Right atrium auricular region (tissue), 2 donors: ENCODE measurements at places on chromosomes 16 and 17. TPM values are rescaled to one million over a fixed set of nuclear protein-coding genes. Genes with fewer than 3 reads are reported as not detected.
A peak's percentile ranks its signal among the peaks of the same experiment; 100 is the strongest.

- H3K27me3 ChIP-seq = no peaks in the 10 kb centered on the region
- H3K4me3 ChIP-seq = no peak overlapping the region
- H3K36me3 ChIP-seq = no peaks in the 10 kb centered on the region
- no peak overlapping the region for H3K27ac ChIP-seq
- H3K4me1 ChIP-seq = no peaks in the 10 kb centered on the region
Measured at GRCh38 chr17:50337956-50338355, 8.0 kb upstream of the XYLT2 start.

GRCh38 chr16:87431926-87432325, 39.8 kb downstream of the MAP1LC3B start:
- H3K27ac ChIP-seq = peak overlapping the region; percentile 7
- H3K27me3 ChIP-seq = no peaks in the 10 kb centered on the region
- peaks cover 9% of the 10 kb centered on the region for H3K36me3 ChIP-seq
- peaks cover 28% of the 10 kb centered on the region for H3K4me1 ChIP-seq

DNA sequence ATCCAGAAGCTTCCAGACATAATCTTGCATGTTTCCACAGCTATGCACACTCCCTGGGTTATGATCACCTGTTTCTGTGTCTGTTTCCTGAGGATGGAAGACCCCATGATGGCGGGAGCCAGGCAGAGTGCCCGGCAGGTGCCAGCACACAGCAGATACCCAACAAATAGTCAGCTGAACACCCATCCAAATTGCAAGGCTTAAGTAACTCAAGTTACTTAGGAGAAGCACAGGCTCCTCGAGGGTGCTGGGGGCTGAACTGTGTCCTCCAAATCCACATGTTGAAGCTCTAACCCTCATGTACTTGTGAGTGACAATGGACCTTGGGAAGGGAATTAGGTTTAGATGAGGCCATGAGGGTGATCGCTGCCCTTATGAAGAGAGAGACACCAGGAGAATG, 79.5 kb upstream of the DOC2B start:
- DNase-seq = no peak
- H3K36me3 ChIP-seq = no peaks in the 10 kb centered on the region

DNA sequence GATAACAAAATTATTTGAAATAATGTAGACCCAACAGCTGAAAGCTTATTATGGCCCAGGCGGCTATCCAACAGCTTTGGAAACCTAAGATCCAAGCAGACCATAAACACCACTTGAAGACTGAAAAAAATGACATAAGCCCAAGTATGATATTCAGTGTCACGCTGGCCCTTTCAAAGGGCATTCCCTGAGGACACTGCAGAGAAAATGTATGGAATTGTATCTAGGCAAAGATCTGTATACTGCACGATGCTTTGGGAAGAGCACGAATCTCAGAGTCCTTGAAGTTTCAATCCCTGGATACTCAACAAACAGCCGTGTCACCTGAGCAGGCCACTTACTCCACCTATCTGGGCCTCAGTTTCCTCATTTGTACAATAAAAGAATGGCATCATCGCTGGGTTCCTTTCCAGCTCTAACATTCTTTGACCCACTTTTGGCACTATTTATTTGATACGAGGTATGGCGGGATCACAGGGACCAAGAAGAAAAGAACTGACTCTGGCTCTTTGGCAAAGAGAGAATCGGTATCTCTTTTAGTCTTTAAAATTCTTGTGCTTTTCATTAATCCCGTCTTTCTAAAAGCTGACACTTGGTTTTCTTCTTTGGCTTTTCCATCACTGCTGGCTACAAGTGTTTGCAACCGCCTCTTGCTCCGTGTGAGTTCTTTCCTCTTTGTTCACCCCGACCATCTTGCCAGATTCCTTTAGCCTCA, 1.2 kb downstream of the STAT5B start:
- peak overlapping the region; percentile 86 for H3K27ac ChIP-seq
- H3K4me1 ChIP-seq = no peaks in the 10 kb centered on the region
- H3K27me3 ChIP-seq = no peaks in the 10 kb centered on the region
- DNase-seq = peak; percentile 32
- H3K36me3 ChIP-seq = no peaks in the 10 kb centered on the region

DNA sequence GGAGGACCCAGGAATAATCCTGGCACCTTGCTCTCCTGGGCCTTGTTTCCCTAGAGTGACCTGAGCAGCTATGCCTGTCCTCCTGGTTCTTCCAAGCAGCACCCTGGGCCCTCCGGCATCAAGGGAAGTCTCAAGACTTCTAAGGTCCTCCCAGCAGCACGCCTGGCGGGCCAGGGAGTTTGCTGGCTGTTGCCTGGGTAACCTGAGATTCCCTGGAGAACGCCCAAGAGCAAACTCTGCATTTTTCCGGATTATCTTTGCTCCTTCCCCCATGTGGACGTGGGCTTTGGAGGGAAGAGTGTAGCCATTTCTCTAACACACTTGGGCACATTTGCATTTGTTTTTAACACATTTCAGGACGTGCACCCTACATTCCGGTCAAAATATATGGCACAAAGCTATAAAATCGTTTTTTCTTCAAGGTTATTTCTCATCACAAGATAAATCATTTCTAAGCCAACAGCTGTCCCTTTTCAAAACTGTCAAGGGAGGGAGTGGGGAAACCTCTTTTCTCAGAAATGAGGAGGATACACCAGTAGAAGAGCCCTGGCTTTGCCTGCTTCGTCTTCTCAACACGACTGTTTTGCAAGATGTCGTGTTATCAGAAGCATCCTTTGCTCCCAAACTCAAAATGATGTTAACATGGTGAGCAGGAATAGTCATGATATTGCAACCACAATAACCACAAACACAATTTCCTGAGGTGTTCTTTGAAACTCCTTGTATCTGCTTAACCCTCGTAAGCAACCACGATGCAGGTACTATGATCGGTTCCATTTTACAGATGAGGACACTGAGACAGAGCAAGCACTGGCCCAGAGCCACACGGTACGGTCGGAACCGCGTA, 116.5 kb downstream of the ADCY9 start:
- H3K4me3 ChIP-seq = no peak overlapping the region
- H3K36me3 ChIP-seq = no peaks in the 10 kb centered on the region
- no peak overlapping the region for H3K27ac ChIP-seq
- no peak for DNase-seq
- H3K4me1 ChIP-seq = peaks cover 18% of the 10 kb centered on the region

GRCh38 chr16:11066261-11066870, 122.0 kb downstream of the CLEC16A start:
- H3K27ac ChIP-seq = no peak overlapping the region
- H3K4me1 ChIP-seq = no peaks in the 10 kb centered on the region
- no peak overlapping the region for H3K4me3 ChIP-seq
- DNase-seq = no peak

DNA sequence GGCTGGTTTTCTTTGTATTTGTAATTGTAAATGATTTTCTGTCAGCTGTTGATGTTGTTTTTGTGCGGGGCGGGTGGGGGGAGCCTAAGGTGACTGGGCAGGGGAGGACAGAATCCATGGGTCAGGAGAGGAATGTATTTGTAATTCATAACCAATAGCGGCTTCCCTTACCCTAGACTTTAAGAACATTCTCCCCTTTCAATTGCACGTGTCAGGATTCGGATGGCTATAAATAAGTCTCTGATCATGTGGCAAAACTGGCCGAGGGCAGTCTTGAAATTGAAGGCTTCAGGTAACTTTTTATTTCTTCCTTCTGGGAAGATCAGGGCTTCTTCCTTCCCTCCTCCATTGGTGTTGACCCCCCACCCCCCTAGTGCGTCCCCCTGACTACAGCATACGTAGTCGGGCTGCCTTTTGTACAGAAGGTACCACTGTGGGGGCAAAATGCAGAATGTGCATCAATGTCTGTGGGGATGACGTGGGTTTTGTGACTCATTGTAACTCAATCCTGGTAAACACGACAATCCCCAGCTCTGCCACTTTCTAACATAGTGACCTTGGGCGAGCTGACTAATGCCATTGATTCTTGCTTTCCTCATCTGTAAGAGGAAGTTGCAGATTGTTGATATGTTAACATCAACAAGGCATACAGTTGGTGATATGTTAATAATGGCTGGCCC, 16.2 kb downstream of the MARCHF10 start:
- DNase-seq = no peak
- no peak overlapping the region for H3K27ac ChIP-seq
- H3K27me3 ChIP-seq = no peaks in the 10 kb centered on the region

DNA sequence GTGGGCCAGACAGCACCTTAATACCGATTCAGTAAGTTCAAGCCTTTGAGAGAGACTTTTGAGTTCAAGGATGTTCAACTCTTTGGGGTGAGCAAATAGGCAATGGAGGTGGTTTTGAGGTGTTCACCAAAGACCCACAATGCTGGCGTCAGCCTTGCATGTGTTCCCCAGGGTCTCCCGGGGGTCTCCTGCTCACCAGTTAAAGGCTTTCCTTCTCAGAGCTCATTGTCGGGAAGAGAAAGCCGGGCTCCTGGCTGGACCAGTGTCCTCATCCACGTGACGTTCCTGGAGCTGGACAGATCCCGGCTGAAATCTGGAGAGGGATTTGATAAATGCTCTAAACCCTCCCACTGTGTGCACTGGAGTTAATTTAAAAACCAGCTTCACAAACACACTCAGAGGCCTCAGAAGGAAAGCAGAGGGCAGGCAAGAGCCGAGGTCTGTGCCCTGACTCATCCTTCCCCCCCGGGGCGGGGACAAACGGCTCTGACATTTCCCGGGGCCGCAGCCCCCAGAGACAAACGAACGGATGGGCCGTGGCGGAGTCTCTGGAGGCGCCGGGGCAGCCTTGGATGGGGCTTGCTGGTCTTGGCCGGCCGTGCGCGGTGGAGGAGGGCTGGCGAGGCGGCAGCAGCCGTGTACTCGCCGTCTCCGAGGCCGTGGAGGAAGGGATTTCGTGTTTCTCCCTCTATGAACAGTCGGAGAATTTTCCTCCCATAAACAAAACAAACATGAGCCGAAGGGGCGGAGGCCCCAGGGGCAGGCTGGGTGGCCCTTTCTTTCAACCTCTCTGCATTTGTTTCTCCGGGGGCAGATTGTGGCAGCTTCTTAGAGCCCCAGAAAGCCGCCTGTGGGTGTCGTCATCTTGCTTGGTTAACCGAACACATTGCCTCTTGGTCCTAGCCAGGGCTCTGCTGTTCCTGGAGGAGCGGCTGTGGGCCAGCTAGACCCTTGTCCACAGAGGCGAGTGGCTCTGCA, 94.2 kb downstream of the NTN1 start:
- H3K36me3 ChIP-seq = no peaks in the 10 kb centered on the region
- no peaks in the 10 kb centered on the region for H3K27me3 ChIP-seq
- H3K27ac ChIP-seq = peak overlapping the region; percentile 66
- peak; percentile 74 for DNase-seq
- no peaks in the 10 kb centered on the region for H3K4me1 ChIP-seq

- no peaks in the 10 kb centered on the region for H3K27me3 ChIP-seq
- peaks cover 27% of the 10 kb centered on the region for H3K4me1 ChIP-seq
- no peak overlapping the region for H3K27ac ChIP-seq
- DNase-seq = no peak
- peaks cover 34% of the 10 kb centered on the region for H3K36me3 ChIP-seq
Measured at GRCh38 chr17:78996781-78997201, 12.8 kb downstream of the CANT1 start.

DNA sequence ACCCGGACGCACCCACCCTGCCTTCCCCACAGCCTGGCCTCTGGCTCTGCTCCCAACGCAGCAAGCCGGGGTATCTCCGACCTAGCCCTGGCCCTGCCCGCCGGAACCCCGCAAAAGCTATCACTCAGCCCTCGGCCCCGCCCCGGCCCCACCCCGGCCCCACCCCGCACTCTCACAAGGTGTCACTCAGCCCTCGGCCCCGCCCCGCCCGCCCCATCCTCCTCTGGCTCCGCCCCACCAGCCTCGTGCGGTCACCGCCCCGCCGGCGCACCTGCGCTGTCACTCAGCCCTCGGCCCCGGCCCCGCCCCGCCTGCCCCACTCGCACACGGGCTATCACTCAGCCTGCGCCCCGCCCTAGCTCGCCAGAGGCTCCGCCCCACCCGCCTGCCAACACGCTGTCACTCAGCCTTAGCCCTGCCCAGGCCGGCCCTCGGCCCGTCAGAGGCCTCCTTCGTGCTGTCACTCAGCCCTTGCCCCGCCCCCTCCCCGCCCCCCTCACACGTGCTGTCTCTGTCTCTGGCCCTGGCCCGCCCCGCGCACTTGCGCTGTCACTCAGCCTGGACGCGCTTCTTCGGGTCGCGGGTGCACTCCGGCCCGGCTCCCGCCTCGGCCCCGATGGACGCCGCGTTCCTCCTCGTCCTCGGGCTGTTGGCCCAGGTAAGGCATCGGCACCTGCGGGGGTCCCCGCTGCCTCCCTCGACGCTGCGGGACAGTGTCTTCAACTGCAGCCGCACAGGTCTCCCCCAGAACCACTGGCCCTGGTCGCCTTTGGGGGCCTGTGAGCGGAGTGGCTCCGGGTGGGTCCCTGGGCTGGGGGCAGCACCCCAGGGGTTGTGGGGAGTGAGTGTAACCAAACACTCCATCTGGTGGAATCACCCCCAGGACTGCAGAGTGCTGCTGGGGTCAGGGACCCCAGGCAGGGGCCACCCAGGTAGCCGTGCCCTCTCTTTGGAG, at the start of gene CDH15:
Gene CDH15, plus strand, starts transcription at position 533 of the 955 bp plus-strand sequence. Its CDS starts 84 bp downstream, at position 617.
- H3K27me3 ChIP-seq = peaks cover 3% of the 10 kb centered on the region
- no peak within 1 kb of the TSS for H3K27ac ChIP-seq
- no peaks in the 10 kb centered on the region for H3K36me3 ChIP-seq
- DNase-seq = peak; percentile 84
- no peaks in the 10 kb centered on the region for H3K4me1 ChIP-seq

GRCh38 chr16:83890359-83890758, 8.6 kb upstream of the MLYCD start:
- H3K36me3 ChIP-seq = no peaks in the 10 kb centered on the region
- no peaks in the 10 kb centered on the region for H3K27me3 ChIP-seq
- no peak overlapping the region for H3K27ac ChIP-seq
- no peak overlapping the region for H3K4me3 ChIP-seq
- no peak for DNase-seq

- no peak for DNase-seq
- H3K36me3 ChIP-seq = no peaks in the 10 kb centered on the region
Measured at GRCh38 chr16:65154321-65154720, 32.5 kb upstream of the CDH11 start.

DNA sequence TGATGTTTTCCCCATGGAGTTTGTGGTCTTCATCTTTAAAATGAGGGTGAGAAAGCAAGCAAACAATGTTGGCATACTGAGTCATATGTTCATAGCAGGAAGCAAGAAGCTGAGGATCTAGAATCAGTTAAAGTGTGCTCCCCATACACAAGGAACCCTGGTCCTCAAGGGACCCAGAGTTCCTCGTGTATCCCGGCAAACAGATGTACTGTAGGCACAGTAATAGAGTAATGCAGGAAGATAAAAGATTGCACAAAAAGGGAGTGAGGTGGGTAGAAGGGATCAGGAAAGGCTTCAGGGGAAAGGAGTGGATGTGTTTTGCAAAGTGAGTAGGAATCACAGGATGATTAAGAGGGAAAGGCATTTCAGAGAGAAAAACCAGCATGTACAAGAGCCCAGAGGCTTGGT, 412.3 kb upstream of the CDH11 start:
- H3K4me3 ChIP-seq = no peak overlapping the region
- no peaks in the 10 kb centered on the region for H3K36me3 ChIP-seq
- no peaks in the 10 kb centered on the region for H3K27me3 ChIP-seq
- DNase-seq = no peak

The METRNL gene
- total RNA-seq = 104 TPM

The CCL13 gene
- total RNA-seq = 1.3 TPM

The ST6GALNAC2 gene
- total RNA-seq = 6.4 TPM

The EFCAB13 gene
- 10.1 TPM for total RNA-seq

The IL34 gene
- total RNA-seq = 2.2 TPM

The OTOP3 gene
- not detected for total RNA-seq
